ENCODE measurements at places on chromosomes 2 and 18. TPM values are rescaled to one million over a fixed set of nuclear protein-coding genes. Genes with fewer than 3 reads are reported as not detected.

CIB4 gene
- total RNA-seq, result 1.3 TPM

DNA sequence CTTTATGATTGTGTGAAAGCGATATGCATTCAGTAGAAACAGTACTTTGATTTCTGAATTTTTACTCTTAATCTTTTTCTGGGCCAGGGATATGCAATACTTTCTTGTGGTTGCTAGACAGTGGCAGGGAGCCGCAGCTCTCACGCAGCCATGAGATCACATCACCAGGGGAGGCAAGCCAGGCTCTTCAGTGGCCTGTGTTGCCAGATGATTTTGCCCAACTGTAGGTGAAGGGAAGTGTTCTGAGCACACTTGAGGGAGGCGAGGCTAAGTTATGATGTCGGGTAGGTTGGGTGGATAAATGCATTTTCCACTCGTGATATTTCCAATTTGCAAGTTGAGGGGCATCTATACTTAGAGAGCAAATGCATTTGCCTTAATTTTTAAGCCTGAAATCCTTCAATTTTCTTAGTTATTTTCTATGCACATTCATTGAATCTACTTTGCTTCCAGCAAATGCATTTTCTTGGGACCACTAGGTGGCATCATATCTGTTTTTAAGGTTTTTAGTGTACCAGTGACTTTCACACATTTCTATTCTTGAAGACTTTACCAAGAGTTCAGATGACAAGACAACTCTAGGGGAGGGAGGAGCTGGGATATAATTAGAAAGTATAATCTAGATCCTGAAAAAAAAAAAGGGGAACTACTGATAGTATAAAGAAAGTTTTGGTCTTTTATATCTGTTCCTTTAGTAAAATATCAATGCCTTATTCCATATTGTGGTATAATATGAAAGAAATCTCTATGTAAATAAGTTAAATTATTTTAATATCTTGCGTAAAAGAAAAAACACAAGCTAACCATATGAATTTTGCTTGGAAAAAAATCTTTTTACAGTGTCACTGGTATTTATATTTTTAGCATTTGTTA lies 643.3 kb downstream of the SOCS6 start:
- peak; percentile 58 for DNase-seq

DNA sequence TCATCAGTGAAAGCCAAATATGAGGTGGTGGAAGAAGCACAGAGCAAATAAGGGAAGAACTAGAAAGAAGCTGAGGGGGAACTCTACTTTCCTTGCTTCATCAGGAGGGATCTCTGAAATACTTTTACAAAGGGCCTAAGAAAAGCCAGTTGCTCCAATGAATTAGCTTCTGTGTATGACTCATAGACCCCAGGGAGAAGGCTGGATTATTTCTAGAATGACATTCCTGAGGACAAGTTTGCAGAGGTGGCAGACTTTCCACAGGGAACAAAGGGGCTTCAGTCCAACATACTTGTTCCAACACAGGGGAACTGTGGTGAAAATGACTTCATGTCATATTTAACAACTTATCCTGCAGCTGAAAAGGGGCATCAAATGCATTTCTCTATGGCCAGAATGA lies 29.0 kb downstream of the DOK1 start:
- DNase-seq, result no peak

DNA sequence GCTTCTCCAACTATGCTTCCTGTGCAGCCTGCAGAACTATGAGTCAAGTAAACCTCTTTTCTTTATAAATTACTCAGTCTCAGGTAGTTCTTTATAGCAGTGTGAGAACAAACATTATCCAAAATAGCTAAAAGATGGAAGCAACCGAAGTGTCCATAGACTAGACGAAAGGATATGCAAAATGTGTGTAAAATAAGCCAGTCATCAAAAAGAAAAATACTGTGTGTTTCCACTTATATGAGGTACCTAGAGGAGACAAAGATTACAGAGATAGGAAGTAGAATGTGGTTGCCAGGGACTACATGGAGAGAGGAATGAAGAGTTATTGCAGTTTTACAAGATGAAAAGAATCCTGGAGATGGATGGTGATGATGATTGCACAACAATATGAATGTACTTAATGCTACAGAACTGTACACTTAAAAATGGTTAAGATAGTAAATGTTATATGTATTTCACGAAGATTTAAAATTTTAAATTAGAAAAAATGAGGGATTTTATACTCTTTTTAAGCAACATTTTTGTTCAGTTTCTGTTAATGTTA lies 99.3 kb upstream of the FN1 start:
- DNase-seq, result peak; percentile 68

- no peak for DNase-seq
These were observed 124.1 kb upstream of the FIGN start for GRCh38 chr2:163859951-163860350.

GRCh38 chr2:49240608-49241007 lies 86.3 kb upstream of the FSHR start:
- DNase-seq, result no peak
